ENCODE measurements at places on chromosomes 3 and 15.

DNA sequence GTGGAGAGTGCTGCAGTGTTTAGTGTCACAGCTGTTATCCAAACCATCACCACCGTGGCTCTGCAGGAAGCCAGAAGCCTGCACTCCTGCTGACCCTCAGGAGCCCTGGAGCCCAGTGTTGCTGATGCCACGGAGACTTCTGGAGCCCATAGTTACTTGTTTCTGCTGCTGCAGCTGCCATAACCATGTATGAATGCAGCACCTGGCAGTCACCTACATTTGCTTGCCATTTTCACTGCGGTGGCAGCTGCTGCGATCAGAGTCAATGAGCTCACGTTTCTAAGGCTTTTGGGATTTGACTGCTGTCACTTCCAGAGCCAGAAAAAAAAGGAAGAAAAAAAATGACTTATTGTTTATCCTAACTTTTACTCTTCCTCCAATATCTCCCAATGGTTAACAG lies 299.2 kb upstream of the THRB start:
- no peak for DNase-seq

GRCh38 chr3:101725194-101725889 lies 928 bp downstream of the CEP97 start:
- DNase-seq, result peak; percentile 35

- DNase-seq, result no peak
Observed at GRCh38 chr3:117010318-117010717, 300.7 kb downstream of the TUSC7 start.

DNA sequence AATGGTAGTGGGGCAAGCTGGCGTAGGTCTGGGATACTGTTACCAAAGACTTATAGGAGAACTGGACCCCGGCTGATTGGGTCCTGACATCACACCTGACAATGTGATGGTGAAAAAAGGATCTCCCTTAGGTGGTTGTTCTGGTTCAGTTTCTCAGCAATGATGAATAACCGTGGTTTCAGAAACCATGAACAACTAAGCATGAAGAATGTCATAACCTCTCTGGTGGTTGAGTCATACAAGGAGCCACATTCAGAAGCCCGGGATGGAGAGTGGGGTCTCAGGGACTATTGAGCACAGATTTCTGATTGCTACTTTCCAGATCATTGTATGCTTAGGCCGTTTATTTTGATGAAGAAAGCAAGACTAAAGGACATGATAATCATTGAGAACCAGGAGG lies 17.4 kb downstream of the GPR160 start:
- no peak for DNase-seq

DNA sequence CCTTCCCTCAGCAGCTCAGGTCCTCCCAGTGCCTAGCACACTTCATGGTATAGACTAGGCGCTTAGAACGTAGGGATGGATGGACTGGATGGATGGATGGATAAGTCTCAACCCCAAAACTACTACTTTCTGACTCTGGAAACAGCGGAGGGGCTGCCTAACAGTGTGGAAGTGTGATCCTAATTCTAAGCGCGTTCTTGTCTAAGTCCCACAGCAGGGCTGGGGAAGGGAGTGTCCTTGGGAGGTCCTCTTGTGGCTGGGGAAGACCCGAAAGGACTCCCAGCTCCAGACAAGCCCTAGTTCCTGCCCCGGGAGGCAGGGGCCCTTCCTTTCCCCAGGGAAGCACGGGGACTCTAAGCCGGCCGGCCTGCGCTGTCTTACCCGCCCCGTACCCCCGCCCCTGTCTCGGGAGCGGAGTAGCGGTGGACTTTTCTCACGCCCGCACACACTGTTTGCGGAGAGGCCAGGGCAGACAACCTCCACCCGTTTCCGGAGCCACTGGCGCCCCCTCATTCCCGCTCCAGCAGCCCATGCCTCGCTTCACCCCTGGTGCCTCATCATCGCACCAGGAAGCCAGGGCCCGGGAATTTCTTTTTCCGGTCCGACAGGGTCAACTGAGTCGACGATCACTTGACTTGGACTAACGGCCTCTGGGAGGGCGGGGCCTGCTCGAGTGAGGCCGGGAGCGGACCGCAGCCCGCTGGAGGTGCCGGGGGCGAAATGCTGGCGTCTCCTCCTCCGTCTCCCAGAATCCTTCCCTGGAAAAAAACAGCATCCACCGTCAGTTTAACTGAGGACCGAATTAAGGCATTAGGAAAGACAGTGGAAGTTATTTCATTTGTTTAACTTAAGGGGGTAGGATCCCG lies 133.3 kb downstream of the TBC1D2B start:
- DNase-seq, result peak; percentile 34

DNA sequence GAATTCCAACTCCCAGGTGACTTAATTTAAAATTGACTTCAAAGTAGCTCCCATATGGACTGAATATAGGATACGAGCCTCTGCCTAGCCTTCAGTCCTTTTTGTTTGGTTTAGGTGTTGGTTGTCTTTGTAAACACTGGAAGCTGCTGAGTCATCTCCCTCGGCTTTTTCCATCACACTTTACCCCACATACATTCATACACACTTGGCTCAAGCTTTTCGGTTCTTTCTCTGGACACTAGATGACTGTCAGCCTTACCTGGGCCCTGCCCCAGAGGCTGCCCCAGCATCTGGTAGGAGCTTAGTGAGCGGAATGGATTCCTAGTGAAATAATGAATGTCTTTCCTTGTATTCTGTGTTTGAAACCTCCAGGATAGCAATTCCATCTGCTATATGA lies 201.5 kb upstream of the IL12A start:
- no peak for DNase-seq

GRCh38 chr3:34207002-34207401 lies 408.6 kb downstream of the PDCD6IP start:
- DNase-seq, result no peak

- DNase-seq, result peak; percentile 34
Observed at GRCh38 chr3:177427540-177427939, 230.3 kb upstream of the TBL1XR1 start.

DNA sequence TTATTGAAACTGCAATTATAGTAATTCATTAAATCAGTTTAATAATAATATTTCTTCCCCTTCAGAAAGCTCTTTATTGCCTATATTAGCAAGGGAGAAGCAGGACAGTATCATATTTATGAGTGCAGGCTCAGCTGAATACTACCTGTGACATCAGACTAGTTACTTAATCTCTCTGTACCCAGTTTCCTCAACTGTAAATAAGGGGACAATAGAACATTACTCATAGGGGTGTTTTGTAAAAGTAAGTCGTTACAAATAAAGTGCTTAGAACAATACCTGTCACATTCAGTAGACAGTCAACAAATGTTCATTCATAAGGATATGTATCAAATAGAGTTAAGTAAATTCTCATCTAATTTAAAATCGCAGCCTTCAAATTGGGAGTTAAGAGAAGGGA lies 12.1 kb upstream of the VPS39 start:
- no peak for DNase-seq

DNA sequence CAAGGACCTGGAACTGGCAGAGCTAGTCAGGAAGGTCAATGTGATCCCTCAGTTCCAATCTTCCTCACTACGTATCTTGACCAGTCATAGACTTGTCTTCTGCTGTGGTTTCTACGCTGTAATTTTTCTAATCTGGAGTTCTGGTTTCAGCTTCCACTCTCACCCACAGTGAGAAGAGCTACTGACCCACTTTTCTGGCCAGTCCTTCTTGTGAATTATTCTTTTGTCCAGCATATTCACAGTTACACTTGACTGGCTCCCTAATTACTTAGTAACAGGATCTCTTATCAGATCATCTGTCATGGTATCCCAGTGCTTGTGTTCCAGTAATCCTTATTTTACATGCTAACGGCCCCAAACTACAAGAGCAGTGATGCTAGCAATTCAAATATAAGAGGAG lies 72.4 kb upstream of the MME start:
- DNase-seq, result no peak

DNA sequence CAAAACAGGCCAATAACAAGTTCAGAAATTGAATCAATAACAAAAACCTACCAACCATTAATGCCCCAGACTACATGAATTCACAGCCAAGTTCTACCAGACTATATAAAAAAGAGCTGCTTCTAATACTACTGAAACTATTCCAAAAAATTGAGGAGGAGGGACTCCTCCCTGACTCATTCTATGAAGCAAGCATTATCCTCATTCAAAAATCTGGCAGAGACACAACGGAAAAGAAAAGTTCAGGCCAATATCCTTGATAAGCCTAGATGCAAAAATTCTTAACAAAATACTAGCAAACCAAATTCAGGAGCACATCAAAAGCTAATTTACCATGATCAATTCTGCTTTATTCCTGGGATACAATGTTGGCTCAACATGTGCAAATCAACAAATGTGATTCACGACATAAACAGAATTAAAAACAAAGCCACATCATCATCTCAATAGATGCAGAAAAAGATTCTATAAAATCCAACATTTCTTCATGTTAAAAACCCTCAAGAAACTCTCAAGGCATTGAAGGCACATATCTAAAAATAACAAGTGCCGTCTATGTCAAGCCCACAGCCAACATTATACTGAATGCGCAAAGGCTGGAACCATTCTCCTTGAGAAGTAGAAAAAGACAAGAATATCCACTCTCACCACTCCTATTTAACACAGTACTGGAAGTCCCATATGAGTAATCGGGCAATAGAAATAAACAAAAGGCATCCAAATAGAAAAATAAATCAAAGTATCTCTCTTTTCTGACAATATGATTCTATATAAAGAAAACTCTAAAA lies 573.6 kb upstream of the GRM7 start:
- no peak for DNase-seq

GRCh38 chr15:89139613-89140499 lies 51.6 kb downstream of the ABHD2 start:
- no peak for DNase-seq

DNA sequence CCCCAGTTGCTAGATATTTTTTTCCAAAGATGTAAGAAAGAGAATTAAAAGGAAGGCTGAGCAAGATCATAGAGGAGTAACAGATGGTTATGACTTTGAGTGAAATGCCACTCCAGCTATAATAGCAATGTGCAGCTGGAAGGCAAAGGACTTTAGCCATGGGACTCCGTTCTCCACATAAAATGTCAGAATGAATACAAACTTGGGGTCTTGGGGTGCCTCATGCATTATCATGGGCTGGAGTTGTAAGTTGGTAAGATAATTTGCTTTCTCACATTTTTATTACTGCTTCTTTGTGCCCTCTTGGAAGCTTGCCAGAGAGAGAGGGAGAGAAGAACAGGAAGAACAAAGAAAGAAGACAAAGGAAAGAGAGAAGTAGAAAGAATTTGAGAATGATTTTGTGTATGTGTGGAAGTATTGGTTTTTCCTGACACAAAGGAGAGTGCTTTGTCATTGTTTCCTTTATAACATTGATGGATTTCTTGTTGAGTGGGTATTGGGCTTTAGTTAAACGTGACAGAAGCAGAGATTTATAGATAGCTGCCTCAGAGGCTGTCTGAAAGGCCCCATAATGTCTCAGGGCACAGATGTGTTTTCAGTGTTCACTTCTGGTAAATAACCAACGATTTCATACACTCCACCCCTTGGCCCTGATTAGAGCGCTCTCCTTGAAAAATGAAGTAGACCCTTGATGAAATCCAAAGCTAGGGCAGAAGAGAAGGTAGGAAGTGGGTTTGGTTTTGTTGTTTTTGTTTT lies 715.3 kb downstream of the NR2F2 start:
- no peak for DNase-seq

GRCh38 chr3:176905331-176905730 lies 292.0 kb downstream of the TBL1XR1 start:
- DNase-seq, result no peak

- no peak for DNase-seq
Observed at GRCh38 chr3:177946048-177946447, 590.2 kb upstream of the KCNMB2 start.

DNA sequence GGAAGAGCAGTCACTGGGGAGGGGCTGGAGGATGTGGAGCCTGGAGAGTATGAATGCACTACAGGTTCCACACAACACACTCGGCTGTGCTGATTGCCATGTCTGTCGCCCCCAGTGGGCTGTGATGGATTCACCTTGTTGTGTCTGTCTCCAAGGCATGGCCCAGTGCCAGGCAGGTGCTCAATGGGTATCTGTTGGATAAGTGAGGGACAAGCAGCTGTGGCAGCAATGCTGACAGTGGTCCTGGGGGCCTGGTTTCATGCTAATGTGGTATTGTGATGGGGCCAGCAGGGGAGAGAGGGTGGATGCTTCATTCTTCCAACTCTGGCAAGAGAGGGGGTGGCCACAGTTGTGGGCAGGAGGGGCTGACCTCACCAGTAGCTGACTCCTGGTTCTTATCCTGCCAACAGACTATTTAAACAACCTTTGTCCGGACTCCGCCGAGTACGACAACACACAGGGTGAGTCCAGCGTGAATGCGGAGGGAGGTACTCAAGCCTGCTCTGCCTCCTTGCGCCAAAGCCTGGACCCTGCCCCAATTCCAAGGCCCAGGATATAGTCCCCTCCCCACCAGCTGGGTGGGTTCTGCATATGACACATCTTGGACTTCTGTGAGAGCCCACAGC lies 47.3 kb upstream of the NR2C2 start:
- DNase-seq, result no peak

DNA sequence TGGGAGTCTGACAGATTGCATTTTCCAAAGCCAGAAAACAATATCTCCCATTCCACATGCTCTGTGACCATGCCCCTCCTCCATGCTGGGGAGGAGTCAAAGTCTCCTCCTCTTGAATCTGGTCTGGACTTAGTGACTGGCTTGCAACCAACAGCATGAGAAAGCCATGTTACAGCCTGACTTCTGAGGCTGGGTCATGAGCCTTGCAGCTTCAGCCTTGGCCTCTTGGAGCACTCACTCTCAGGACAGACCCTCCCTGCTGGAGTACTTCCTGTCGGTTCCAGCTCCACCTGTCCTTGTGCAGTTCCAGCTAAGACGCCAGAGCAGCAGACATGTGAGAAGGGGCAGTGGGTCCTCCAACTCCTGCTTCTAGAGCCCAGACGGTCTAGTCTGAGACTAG lies 49.7 kb upstream of the RBSN start:
- no peak for DNase-seq
